ENCODE measurements at places on chromosomes 16 and 17. TPM values are rescaled to one million over a fixed set of nuclear protein-coding genes. Genes with fewer than 3 reads are reported as not detected.

CACNG5 gene
- not detected for total RNA-seq

GRCh38 chr16:82136956-82137821 is 32.8 kb downstream of the MPHOSPH6 start:
- H3K27ac ChIP-seq: no peak overlapping the region
- H3K27me3 ChIP-seq: no peaks in the 10 kb centered on the region
- H3K4me1 ChIP-seq: no peaks in the 10 kb centered on the region
- H3K4me3 ChIP-seq: no peak overlapping the region

- H3K4me1 ChIP-seq: peaks cover 42% of the 10 kb centered on the region
- H3K36me3 ChIP-seq: no peaks in the 10 kb centered on the region
- no peak overlapping the region for H3K27ac ChIP-seq
- peak overlapping the region; percentile 36 for H3K4me3 ChIP-seq
- H3K27me3 ChIP-seq: no peaks in the 10 kb centered on the region
- DNase-seq: peak; percentile 63
Measured at GRCh38 chr16:68236826-68237242, 907 bp upstream of the ESRP2 start.

DNA sequence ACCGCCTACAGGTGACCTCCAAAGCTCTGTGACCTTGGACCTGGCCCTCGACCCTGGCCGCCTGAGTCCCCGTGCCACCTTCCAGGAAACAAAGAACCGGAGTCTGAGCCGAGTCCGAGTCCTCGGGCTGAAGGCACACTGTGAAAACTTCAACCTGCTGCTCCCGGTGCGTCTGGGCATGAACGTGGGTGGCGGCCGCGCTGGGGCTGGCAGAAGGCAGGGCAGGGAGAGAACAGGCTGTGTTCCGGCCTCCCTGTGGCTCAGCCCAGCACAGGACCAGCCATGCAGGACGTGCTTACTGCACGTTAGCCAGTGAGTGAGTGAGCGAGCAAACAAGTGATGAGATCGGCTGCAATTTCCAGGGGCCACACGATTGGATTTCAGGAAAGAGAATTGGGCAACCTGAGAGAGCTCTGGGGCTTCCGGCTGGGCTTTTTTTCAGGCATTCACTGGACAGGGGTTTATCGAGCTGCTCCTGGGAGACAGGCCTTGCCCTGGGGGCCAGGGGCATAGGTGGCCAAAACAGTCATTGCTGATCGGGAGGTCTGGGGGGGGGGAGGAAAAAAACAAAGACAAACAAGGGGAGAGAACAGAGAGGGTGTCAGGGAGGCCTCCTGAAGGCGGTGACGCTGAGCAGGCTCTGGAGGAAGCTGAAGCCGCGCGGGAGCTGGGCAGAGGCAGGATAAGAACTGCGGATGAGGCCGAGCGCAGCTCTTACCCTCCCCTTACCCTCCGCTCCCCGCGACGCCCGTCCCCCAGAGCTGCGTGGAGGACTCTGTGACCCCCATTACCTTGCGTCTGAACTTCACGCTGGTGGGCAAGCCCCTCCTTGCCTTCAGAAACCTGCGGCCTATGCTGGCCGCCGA is 16.9 kb downstream of the ITGAX start:
- H3K36me3 ChIP-seq: no peaks in the 10 kb centered on the region
- no peak overlapping the region for H3K27ac ChIP-seq
- H3K27me3 ChIP-seq: no peaks in the 10 kb centered on the region
- no peaks in the 10 kb centered on the region for H3K4me1 ChIP-seq

DNA sequence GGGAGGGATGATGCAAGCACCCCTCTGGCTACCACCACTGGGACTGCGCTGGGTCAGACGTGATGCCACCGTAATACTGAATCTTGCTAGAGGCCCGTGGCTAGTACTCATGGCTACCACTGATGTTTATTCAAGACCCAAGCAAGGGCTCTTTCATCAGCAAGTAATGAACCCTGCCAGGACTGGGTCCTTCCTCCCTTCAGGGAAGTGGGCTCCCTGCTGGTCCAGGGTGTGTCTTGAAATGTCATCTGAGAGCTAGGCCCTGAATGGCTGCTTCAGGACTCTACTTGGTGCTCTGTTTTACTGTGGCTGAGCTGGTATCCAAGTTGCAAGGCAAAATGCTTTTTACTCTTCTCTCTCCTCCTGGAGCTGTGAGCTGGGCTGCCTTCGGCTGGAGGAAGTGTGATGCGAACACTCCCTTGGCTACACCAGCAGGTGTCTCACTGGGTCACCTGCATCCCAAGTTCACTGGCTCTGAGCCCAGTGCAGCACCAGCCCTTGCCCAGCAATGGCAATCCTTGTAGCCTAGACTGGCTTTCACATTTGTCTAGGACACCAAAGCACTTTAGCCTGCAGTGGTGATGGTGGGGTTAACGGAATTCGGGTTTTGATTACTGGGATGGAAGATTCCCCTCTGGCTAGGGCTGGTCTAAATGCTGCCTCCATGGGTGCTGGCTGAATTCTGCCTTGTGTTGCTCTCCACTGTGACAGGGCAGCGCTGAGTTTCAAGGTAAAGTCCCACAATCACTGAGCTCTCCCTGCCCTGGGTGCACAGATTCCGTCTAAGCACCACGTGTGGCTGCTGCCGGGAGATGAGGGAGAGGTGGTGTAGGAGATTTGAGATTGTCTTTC is 98.6 kb downstream of the USP22 start:
- H3K4me3 ChIP-seq: no peak overlapping the region
- no peaks in the 10 kb centered on the region for H3K27me3 ChIP-seq
- peak; percentile 51 for DNase-seq

ALOX12B gene
- 0.29 TPM for total RNA-seq

GRCh38 chr16:48487287-48487686 is 102.1 kb upstream of the SIAH1 start:
- H3K4me3 ChIP-seq: no peak overlapping the region
- H3K36me3 ChIP-seq: no peaks in the 10 kb centered on the region
- DNase-seq: no peak
- H3K27ac ChIP-seq: no peak overlapping the region
- no peaks in the 10 kb centered on the region for H3K4me1 ChIP-seq
- no peaks in the 10 kb centered on the region for H3K27me3 ChIP-seq

GRCh38 chr17:27578718-27579085 is 52.3 kb upstream of the LGALS9 start:
- DNase-seq: no peak
- H3K27ac ChIP-seq: no peak overlapping the region
- H3K4me3 ChIP-seq: no peak overlapping the region
- H3K27me3 ChIP-seq: no peaks in the 10 kb centered on the region
- H3K4me1 ChIP-seq: no peaks in the 10 kb centered on the region

GRCh38 chr16:84722068-84722467 is 22.3 kb downstream of the USP10 start:
- H3K4me1 ChIP-seq: peaks cover 34% of the 10 kb centered on the region
- H3K4me3 ChIP-seq: no peak overlapping the region
- no peak for DNase-seq
- no peaks in the 10 kb centered on the region for H3K27me3 ChIP-seq
- H3K36me3 ChIP-seq: peaks cover 16% of the 10 kb centered on the region

GRCh38 chr16:68940816-68941215 is 97.5 kb downstream of the TANGO6 start:
- DNase-seq: no peak
- H3K4me1 ChIP-seq: no peaks in the 10 kb centered on the region
- H3K27ac ChIP-seq: no peak overlapping the region
- no peak overlapping the region for H3K4me3 ChIP-seq
- H3K27me3 ChIP-seq: no peaks in the 10 kb centered on the region

DNA sequence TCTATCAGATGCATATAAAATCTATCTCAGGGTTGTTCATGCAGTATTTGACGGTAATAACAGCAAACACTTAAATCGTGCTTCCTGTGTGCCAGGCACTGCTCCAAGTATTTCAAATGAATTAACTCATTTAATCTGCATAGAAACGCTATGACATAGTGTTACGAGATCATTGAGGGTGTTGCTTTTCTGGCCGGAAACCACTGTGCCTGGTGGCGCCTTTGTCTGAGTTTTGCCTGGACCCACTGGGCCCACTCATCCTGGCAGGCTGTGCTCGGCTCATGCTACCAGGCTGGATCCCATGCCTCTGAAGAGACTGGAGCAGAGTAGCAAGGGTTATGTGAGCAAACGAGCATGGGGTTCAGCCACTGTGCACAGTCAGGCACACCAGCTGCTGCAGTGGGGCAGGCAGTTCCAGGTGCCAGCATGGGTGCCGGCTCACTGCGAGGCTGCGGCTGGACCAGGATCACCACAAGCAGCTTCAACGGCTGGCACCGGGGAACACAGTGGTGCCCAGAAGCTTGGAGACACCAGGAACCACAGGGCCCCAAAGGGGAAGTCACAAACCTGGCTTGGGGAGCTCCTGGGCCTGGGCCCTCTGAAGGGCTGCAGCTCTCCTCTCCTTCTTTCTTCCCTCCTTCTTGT is 45.9 kb upstream of the CLEC19A start:
- no peak overlapping the region for H3K4me3 ChIP-seq
- DNase-seq: no peak
- H3K4me1 ChIP-seq: no peaks in the 10 kb centered on the region
- H3K27ac ChIP-seq: no peak overlapping the region

DNA sequence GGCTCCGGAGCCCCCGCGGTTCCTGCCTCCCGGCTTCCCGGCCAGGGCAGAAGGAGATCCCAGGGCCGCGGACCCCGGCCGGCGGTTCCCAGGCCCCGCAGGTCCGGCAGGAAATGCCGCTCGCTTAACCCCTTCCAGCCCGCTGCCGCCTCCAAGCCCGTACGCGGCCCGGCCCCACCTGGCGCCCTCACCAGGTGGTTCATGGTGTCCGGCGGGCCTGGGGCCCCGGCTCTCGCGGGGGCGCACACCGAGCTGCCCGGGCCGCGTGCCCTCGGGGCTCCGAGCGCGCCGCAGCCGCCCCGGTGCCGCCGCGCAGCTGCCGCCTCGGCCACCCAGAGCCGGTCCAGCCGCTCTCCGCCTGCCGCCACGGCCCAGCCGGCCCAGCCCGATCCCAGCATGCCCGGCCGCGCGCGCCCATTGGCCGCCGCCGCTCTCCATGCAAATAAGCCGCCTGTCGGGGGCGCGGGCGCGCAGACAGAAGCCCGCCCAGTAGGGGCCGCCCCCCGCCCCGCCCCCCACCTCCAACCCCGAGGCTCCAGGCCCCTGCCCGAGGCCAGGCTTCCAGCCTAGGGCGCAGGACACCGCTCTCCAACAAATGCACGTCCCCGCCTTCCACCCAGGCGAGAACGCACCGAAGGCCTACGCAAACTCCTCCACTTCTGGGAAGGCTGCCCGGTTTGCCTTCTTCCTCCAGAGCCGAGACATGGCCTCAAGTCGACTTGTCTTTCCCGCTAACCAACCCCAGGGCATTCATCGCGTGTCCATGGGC is at the start of gene BCAR1:
TSS of gene BCAR1 (minus strand) at position 345 of the 769 bp plus-strand sequence. CDS start at position 203, 142 bp downstream.
- no peaks in the 10 kb centered on the region for H3K36me3 ChIP-seq
- H3K27ac ChIP-seq: no peak within 1 kb of the TSS
- peaks cover 13% of the 10 kb centered on the region for H3K4me1 ChIP-seq
- peaks cover 53% of the 10 kb centered on the region for H3K27me3 ChIP-seq
- peak within 1 kb of the TSS; percentile 50 for H3K4me3 ChIP-seq
- DNase-seq: no peak

- no peaks in the 10 kb centered on the region for H3K36me3 ChIP-seq
- H3K4me1 ChIP-seq: peaks cover 46% of the 10 kb centered on the region
- H3K27me3 ChIP-seq: no peaks in the 10 kb centered on the region
- no peak for DNase-seq
- H3K4me3 ChIP-seq: no peak overlapping the region
Measured at GRCh38 chr16:25035494-25036405, 20.6 kb upstream of the ARHGAP17 start.

CTRB1 gene
- not detected for total RNA-seq

DNA sequence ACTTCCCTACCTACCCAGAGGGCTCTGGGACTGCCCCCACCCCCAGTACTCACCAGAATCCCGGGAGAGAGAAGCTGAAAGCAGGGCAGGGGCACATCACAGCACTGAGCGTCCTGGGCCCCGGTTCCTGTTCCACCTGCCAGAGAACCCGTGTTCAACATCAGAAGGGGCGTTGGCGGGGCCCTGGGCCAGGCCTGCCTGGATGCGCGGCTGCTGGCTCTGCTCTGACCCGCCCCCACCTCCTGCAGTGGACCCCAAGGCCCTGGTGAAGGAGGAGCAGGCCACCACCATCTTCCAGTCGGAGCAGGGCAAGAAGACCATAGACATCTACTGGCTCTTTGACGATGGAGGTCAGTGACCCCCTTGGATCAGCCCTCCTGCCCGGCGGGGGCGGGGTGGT is 27.7 kb downstream of the SLC12A3 start:
- H3K27ac ChIP-seq: no peak overlapping the region
- H3K36me3 ChIP-seq: no peaks in the 10 kb centered on the region
- DNase-seq: no peak
- peaks cover 18% of the 10 kb centered on the region for H3K4me1 ChIP-seq
- no peak overlapping the region for H3K4me3 ChIP-seq
- no peaks in the 10 kb centered on the region for H3K27me3 ChIP-seq
